Cardiac fibroblast (primary cell): ENCODE measurements at places on chromosomes 7 and 10.

DNA sequence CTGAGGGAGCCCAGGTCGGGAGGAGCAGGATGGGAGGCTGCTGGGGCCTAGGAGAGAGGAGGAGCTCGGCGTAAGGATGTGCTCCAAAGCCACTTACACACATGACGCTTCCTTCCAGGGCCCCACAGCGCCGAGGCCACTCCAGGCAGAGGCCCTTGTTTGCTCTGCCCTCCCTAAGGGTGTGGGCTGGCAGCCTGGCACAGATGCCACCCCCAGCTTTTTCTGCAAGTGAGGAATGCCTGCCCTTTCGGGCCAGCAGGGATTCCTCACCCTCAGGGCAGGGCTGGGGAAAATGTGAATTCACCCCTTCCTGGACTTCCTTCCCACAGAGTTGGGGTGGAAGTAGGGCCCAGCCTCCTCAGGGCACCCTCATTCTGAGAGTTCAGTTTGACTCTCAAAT is 5.6 kb upstream of the AQP1 start:
- no peak for DNase-seq

DNA sequence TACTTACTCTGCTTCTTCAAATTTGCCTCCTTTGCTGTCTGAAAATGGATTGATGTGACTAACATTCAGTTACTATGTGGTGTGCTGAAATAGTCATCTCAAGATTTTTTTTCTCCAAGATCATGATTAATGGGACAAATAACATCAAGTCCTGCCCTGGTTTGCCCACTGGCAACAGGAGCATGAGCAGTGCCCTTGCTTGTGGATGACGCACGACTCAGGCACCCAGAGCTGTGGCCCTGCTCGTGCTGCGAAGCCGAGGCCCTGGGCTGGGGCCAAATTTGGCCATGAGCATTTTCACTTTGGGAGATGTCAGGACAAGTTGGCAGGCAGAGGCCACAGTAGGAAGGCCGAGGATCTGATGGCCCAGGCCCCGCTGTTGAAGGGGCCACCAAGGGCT is 239.8 kb upstream of the IGFBP3 start:
- DNase-seq: no peak

DNA sequence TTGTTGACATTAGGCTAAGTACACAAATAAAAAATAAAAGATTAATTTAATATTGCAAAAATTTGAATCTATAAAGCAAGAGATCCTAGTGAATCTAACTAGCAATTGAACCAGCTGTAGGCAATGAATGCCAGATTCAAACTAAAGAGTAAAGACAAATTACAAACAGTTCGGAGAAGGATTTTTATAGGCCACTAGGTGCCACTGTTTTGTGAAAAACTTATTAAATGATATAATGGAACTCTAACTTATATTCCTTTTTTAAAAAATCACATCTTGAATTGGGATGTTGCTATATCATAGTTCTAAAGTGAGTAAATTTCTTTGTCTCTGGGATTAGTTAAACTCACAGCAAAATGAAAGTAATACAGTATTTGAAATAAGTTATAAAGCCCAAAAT is 39.1 kb upstream of the GNAI1 start:
- DNase-seq: peak; percentile 47

GRCh38 chr10:22648547-22648961 is 65.8 kb downstream of the PIP4K2A start:
- peak; percentile 34 for DNase-seq

DNA sequence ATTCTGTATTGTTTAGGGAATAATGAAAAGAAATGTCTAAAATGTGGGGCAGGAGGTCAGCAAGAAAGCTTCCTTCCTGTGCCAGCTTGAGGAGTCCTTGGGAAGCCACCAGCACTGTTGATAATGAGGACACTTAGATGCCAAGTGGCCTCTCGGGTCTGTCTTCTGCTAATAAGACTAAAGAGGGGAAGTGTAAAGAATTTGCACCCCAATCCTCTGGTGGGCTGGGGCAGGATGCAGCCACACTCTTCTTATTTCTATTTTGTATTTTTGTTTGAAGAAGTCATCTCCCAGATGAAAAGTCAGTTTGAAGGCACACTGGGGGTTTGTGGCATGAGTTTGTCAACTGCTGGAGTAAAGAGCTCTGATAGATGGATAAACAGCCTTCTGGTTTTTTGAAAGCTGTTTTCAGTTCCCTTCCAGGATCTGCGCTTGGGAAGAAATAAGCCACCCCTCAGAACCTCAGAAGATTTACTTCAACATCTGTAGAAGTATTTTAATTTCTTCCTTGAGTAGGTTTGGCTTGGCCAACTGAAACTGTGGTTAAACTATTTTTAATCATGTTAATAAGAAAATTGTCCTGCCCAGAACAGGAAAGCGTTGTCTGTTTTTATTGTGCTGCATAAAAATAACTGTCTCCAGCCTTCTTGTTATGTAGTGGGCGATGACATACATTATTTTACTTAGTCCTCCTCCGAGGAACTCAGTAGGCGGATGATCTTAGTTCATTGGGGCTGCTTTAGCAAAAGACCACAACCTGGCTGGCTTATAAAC is 128.8 kb upstream of the GPR26 start:
- DNase-seq: no peak

- DNase-seq: no peak
These were observed 41.0 kb upstream of the OIT3 start for GRCh38 chr10:72852508-72852907.

DNA sequence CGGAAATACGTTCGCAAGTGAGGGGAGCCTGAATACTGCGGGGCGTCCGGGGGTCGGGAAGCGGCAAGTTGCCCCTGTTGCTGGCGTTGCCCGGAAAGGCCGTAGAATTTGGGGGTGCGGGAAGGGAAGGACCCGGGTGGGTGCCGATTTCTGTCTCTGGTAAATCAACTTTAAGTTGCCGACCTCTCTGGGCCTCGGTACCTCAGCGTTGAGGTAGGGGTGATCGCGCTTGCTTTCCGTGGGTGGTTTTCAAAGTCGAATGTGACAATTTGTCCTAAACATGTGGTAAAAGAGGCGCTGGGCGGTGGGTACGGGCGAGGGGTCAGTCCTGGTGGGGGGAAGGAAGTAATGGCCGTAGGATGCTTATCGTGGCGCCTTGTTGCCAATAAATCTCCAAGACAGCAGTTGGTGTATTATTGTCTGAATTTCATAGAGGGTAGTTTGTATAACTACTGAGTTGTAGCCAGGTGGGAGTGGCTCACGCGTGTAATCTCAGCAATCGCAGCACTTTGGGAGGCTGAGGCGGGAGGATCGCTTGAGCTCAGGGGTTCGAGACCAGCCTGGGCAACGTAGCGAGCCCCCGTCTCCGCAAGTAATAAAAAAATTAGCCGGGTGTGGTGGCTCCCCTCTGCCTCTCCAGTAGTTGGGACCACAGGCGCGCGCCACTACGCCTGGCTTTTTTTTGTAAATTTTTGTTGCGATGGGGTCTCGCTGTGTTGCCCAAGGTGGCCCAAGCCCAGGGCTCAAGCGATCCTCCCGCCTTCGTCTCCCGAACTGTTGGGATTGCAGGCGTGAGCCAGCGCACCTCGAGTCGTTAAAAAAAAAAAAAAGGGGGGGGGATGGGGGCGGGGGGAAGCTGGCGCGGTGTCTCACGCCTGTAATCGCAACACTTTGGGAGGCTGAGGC is 644 bp downstream of the BUD23 start:
- DNase-seq: no peak

DNA sequence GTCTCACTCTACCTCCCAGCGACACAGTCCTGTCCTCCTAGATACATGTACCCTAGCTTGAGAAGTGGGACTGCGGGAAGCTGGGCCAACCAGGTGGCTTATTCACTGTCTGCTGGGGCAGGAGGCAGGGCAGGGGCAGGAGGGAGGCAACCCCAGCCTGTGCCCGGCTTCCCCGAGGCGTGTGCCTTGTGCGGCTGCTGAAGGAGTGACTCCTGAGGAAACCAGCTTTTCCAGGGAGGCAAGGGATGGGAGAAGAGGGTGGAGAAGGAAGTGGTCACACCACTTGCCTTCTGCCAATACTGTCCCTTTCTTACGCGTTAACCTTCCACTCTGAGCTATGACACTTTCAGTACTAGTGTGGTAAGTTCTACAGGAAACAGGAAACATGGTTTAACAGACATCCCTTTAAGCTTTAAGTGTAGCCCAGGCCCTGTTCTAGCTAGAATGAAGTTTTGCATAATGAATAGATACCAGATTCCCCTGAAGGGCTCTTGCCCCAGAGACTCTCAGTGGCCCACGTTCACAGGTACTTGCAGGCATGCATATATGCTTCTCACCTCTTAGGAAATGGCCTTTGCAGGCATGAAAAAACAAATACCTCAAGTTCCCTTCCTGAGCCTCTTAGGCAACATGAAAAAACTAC is 40.6 kb downstream of the SYPL1 start:
- DNase-seq: no peak

GRCh38 chr10:42578019-42578418 is 60.4 kb downstream of the ZNF33B start:
- no peak for DNase-seq

GRCh38 chr7:155883491-155884224 is 71.4 kb upstream of the SHH start:
- no peak for DNase-seq

GRCh38 chr10:50937230-50937907 is 51.9 kb upstream of the A1CF start:
- peak; percentile 72 for DNase-seq

GRCh38 chr10:132374176-132374575 is 22.8 kb upstream of the PWWP2B start:
- no peak for DNase-seq

GRCh38 chr10:392705-393037 is 257.4 kb downstream of the ZMYND11 start:
- no peak for DNase-seq

GRCh38 chr10:124565565-124566221 is 104.1 kb downstream of the LHPP start:
- peak; percentile 41 for DNase-seq

DNA sequence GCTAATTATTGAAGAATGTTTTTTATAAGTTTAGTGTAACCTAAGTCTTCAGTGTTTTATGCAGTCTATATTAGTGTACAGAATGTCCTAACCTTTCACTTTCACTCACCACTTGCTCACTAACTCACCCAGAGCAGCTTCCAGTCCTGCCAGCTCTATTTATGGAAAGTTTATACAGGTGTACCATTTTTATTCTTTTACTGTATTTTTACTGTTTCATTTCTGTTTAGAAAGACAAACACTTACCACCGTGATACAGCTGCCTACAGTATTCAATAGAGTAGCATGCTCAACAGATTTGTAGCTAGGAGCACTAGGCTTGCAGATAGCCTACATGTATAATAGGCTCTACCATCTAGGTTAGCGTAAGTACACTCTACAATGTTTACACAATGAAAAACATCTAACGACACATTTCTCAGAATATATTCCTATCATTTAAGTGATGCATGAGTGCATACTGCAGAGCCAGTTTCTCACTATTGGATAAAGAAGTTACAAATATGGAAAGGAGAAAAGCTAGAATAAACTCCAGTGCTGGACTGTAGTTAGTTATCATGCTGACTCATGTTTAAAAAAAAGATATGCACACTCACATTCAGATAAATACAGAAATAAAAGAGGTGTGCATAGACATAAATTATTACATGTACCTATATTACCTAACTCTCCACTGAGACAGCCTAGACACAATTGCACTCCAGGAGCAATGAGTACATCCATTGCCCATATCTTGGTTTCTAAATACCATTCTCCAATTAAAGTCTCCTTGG is 30.4 kb downstream of the STEAP1B start:
- no peak for DNase-seq

GRCh38 chr7:156840134-156840533 is 52.8 kb downstream of the LMBR1 start:
- no peak for DNase-seq

- DNase-seq: peak; percentile 88
These were observed 42.6 kb upstream of the CC2D2B start for GRCh38 chr10:95864906-95865813.

DNA sequence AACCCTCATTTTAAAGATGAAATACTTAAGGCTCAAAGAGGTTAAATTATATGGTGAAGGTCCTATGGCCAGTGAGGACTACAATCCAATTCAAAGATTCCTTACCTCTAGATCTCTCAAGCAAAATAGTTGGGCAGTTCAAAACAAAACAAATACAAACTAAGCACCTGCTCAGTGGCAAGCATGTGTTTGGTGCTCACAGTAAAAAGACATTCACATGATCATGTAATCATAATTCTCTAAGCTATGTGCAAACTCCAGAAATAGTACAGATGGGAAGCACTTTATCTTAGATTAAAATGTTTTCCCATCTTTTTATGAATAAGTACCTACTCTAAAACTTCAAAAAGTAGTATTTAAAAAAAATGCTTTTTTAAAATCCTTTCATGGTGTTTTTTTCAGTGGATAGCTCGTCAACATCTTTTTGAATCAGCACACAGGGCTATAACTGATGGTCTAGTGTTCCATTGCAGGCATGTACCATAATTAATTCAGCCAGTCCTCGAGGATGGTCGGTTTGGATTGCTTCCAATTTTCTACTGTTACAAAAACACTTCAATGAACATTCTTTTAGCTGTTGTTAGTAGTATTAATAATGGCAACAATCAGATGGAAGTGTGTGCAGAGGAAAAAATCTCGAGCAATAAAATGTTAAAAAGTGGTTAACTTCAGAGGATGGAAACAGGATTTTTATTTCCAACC is 58.4 kb downstream of the CHCHD3 start:
- DNase-seq: peak; percentile 10

DNA sequence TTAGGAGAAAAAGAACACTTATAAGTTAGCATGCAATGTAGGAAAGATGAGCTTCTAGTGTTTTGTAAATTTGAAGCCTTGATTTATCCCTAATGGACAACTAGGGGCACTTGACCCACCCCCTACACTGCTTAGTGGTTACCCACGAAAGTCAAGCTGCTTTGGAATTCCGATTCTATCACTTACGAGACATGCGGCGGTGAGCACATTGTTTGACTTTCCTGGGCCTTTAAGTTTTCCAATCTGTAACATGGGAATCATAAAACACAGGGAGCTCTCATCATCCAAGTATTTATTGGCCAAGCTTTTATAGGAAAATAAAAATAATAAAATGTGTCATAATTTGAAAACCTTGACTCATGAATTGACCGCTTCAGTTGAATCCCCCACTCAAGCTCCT is 78.7 kb upstream of the PDK4 start:
- no peak for DNase-seq

DNA sequence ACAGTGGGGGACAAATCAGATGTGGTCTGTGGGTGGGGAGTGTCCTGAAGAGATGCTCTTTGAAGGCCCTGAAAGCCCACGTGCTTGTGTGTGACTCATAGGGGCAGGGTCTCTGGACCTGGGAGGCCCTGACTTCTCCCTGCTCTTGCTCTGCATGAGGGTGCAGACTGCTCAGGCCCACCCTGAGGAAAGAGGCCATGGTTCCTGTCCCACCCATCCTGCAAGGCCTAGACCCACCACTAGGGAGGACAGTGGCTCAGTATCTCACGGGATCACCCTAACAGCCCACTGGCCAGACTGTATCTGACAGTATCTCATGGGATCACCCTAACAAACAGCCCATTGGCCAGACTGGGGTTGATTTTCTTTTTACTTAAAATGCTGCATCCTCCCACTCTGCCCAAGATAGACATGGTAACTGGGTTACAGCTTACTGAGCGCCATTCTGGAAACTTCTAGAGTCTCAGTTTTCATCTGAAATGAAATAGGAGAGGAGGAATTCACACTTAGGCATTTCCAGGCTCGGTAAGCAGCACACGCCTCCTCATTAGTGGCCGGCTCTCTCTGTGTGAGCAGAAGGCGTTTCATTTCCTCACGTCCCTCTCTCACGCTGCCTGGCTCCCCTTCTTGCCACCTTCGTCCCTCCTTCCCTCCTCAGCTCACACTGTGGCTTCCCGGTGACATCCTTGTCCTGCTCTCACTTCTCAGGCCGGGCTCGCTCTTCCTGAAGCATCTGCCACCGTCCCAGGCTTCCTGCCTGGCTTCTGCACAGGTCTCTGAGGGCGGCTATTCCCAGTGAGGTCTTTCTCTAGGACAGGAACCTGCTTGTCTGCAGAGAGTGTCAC is 242.6 kb downstream of the GLRX3 start:
- DNase-seq: no peak

- DNase-seq: no peak
These were observed 7.1 kb upstream of the PAX2 start for GRCh38 chr10:100738055-100738827.
